ENCODE measurements at places on chromosomes 4 and X.

- peak; percentile 21 for DNase-seq
Observed at GRCh38 chrX:119790977-119791436, 423 bp downstream of the RPL39 start.

DNA sequence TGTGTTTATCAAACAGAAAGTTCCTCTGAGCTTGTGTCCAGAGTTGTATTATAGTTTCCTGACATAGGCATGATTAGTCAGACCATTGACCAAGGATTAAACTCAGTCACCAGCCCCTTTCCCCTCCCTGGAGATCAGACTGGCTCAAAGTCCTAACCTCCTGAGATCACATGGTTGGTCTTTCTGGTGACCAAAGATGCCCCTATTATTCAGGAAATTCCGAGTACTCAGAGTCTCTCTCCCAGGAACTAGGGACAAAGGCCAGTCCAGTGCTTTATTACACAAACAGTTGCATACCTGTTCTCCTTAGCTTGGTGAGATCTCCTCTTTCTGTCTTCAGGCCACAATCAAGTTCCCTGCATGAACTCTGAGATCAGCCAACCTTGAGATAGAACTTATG lies 14.5 kb upstream of the ENPP6 start:
- no peak for DNase-seq

- DNase-seq, result no peak
Observed at GRCh38 chrX:133005616-133006015, 47.2 kb upstream of the HS6ST2 start.

DNA sequence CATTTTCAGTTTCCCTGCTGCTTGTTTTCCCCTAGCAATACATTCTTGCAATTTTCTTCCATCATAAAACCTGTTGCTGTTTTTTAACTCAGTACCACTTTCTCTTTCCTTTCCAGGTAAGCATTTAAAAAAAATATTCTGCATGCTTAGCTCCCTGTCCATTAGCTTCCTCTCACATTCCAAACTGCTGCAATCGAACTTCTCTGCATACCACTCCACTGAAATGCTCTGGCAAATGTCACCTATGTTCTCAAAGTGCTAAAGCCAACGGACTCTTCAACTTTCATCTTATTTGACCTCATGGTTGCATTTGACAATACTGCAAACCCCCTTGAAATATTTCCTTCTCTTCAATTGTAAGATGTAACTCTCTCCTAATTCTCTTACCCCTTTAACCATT lies 192.7 kb downstream of the ANAPC10 start:
- DNase-seq, result no peak

GRCh38 chrX:131841496-131842437 lies 181.3 kb upstream of the STK26 start:
- peak; percentile 12 for DNase-seq

- no peak for DNase-seq
Observed at GRCh38 chr4:8727546-8728510, 135.3 kb downstream of the CPZ start.

DNA sequence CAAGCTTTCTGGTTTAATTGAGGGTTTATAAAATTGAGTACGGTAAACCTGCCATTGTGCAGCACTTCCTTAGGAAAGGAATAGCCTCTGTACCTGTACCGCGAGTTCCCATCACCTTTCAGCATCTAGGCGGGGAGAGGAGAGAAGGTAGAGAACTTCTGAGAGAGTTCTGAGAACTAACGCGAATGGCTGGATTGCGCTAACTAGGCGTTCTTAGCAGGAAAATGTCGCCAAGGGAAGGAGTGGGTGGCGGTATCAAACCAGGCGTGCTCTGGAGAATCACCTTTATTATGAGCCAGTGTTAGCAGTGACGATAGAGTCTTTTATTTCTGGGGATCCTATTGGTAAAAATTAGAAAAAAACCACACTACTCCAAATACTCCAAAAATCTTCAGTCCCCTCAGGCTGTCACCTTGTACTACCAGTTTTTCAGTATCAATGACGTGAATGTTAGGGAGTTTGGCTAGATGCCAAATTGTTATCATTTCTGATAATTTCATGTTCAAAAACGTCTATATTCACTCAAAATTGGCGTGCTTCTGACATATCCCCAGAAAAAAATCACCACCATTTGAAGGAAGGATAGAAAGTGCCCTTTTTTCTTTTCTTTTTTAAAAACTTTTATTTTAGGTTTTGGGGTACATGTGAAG lies 1.4 kb downstream of the UGT8 start:
- no peak for DNase-seq

- no peak for DNase-seq
Observed at GRCh38 chrX:568311-568710, 62.3 kb upstream of the SHOX start.

- DNase-seq, result no peak
Observed at GRCh38 chr4:134147941-134148340, 53.6 kb downstream of the PABPC4L start.

GRCh38 chrX:53235566-53235965 lies 10.6 kb upstream of the KDM5C start:
- DNase-seq, result no peak

GRCh38 chr4:80271801-80272200 lies 5.3 kb downstream of the FGF5 start:
- no peak for DNase-seq

- peak; percentile 21 for DNase-seq
Observed at GRCh38 chrX:79081895-79082512, 62.5 kb upstream of the GPR174 start.

DNA sequence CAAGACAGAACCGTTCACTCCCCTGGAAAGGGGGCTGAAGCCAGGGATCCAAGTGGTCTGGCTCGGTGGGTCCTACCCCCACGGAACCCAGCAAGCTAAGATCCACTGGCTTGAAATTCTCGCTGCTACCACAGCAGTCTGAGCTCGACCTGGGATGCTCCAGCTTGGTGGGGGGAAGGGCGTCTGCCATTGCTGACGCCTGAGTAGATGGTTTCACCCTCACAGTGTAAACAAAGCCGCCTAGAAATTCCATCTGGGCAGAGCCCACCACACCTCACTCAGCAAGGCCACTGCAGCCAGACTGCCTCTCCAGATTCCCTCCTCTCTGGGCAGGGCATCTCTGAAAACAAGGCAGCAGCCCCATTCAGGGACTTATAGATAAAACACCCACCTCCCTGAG lies 13.4 kb upstream of the PBDC1 start:
- DNase-seq, result no peak

DNA sequence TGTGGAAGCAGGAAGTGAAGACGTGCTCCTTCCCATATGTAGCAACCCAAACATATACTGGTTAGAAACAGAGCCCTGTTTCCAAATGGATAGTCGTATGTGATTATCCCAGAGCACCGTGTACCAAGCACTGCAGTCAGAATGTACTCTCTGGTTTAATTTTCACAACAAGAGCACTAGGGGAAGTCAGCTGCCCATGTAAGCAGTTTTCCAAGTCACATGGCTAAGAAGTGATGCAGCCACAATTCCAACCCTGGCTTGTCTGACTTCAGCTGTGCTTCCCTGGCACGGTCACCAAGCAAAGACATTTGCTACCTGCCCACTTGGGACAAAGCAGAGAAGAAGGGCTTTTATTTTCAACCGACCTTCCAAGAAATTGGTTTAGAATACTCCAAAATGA lies 28.2 kb upstream of the CEP135 start:
- no peak for DNase-seq

GRCh38 chrX:71215338-71215912 lies 7.6 kb upstream of the GJB1 start:
- no peak for DNase-seq

DNA sequence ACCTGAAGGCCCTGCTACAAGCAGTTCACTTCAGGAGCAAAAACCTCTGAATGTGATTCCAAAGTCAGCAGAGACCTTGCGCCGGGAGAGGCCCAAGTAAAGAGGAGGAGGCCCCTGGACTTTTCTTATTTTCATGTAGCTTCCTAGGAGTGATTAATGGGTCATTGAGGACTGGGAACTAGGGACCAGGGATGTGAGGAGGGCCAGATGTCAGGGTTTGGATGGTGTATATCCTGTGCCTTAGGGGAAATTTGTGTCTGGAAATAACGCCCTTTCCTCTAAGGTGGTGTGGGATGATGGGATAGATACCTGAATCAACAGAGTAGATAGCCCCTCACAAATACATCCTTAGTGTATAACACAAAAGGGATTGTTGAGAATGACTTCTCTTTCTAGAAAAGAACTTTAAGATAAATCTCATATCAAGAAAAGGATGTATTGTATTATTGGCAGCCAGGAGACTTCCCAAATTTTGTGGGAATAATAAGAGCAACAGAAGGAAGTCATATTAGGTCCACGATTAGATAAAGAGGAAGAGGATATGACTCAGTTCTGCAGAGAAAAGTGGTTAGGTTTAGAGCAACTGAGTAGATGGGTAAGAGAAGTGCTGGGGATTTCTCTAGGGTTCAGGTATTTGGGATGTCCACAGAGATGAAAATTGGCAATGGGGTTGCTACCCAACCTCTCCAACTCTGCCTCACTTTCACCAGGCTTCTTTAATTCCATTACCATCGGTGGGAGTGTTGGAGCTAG lies 1.1 kb downstream of the ITGB1BP2 start:
- DNase-seq, result no peak

DNA sequence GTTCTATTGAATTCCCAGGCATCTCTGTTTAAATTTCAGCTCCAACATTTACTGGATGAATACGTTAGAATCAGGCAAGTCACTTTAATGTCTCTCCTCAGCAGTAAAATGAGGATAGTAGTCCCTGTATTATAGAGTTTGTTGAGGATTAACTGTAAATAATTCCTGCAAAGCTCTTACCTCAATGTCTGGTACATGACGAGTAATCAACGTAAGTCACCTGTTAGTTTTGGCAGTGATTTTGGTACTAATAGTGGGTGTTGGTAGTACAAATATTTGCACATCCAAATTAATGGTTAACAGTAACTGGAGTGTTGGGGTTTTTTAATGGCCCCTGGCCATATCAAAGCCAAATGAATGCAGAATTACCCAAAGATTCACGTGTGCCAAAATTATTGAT lies 189.8 kb upstream of the GALNT7 start:
- no peak for DNase-seq

DNA sequence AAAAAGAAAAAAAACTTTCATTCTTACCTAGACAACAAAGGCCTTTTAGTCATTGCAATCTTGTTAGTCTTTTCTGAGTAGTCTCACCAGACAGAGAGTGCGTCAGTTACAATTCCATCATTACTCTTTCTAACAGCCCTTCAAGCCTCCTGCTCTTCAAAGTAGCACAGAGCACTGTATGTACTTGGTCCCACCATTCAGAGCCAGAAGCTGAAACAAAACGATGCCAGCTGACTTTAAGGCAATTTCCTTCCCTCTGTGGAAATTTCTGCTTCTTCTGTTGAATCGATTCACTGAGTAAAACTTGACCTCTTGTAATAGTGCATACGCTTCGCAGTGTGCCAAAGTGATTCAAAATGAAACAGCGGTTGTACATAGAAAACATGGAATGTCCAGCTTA lies 57.7 kb upstream of the TENM3 start:
- DNase-seq, result no peak

DNA sequence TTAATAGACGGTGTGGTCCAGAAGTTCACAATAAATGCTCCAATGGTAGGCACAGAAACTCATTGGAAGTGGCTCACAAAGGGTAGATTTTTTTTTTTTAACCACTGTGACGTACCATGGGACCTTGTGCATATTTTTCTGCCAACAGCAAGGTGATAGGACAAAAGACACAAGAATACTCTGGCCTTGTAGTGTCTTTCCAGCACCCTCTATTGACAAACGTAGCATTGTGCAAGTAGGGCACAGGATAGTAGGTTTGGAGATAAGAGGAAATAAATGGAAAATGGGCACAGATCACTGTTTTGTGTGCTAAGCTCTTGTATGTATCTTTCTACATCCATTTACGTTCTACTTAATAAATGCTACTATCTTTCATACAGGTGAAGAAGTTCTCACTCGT lies 2054.9 kb downstream of the PCDH7 start:
- DNase-seq, result no peak

DNA sequence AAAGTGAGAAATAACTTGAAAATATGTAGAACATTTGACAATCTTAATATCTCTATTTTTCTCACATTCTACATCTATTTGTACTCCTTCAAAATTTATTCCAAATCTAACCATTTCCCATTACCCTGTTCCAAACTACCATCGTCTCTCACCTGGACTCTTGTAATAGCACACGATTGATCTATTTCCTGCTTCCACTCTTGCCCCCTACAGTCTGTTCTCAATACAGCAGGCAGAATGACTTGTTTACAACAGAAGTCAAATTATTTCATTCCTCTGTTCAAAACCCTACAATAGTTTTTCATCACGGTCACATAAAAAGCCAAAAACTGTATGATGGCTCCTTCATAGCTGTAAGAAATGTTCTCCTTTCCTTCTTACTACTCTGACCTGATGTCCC lies 21.1 kb upstream of the LUZP4 start:
- no peak for DNase-seq

- no peak for DNase-seq
Observed at GRCh38 chr4:152328582-152328981, 207.3 kb downstream of the FBXW7 start.

- no peak for DNase-seq
Observed at GRCh38 chr4:109967798-109968520, 55.3 kb downstream of the EGF start.

DNA sequence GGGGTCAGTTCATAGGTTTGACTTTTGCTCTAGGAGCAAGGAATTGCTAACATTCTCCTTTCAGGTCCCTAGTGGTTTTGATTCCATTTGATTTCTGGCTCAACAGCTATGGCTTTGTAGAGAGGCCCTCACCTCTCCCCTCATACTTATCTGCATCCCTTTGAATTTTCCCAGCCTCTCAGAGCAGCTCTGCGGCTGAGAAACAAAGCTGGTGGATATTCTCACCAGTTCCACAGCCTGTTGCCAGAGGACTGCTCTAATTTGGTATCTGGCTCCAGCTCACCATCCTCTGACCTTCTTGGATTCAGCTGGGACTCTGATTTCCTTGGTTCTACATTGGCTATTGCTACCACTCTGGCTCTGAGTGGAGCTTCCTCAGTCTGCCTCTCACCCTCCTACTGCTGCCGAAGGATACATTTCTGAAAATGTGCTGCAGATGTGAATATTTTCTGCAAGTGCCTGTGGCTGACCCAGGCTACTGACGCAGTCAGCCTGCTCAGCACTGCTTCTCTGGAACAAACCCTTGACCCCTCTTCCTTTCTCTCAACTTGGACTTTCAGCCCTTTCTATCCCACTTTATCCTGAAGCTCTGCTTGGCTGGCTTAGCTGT lies 110.9 kb upstream of the ENPEP start:
- no peak for DNase-seq

DNA sequence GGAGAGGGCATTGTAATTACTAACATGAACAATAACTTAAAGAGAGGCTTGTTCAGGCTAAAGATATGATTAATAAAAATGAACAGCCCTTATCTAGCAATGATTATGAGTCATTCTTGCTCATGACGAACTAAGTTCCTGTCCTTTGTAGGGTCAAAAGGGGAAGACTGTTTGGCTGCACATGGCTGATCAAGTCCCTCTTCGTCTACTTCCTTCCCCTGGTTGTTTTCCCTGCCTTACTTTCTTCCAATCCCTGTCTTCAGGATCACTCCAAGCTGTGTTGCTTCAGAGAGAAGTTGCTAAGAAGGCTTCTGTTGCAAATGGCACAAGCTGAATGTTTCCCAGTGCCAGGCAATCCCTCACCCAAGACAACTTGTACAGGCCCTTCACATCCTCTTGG lies 115.0 kb upstream of the HS3ST1 start:
- no peak for DNase-seq

GRCh38 chr4:72205298-72205697 lies 173.5 kb downstream of the NPFFR2 start:
- no peak for DNase-seq

Data from activated CD4-positive, alpha-beta T cell treated with anti-CD3 and anti-CD28 coated beads, Interleukin-2, amount 50 U/mL, for 24 hours (primary cell).